Hindlimb muscle (tissue), 1 donor: ENCODE measurements at places on chromosomes 2 and 18.

DNA sequence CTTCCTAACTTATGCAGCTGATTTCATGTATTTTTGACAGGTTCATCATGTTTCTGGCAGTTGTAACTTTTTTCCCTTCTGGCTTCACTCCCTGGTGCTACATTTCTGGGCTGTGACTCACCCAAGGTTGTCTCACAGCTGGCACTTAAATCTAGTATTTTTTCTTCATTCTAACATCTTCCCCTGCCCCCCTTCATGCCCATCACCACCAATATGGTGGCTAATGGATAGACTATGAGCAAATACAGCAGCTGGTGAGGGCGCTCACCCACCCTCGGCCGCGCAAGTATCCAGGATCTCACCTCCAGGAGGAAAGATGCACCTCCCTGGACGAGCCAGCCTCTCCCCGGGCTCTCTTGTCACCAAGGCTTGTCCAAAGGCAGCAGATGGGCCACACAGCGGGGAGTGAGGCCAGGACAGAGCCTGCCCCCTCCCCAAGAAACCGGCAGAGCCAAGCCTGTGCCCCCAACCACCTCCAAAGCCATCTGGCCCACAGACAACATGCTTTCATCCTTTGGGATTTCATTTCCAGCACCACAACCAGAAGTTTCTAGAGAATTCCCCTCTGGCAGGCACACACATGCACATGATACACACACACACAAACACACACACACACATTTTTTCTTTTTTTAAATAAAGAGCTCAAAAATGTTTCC is 39.1 kb downstream of the ATOH8 start:
- peak; percentile 65 for DNase-seq

DNA sequence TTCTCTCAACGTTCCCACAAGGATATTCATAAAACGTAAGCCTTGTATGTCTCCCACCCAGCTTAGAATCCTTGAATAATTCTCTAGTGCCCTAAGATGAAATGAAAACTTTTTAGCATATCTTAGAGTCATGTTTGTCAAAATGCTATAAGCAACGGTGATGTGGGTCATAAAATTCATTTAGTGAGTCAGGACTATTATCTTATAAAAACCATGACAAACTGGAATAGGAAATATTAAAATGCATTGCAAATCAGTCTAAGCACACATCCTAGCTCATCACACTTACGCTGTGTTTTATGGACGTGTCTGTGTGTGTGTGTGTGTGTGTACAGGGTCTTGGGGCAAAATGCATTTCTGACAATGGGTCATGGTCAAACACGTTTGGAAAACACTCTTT is 119.9 kb upstream of the ST6GAL2 start:
- no peak for DNase-seq

GRCh38 chr2:55111570-55112228 is 61.4 kb upstream of the RTN4 start:
- DNase-seq: no peak

DNA sequence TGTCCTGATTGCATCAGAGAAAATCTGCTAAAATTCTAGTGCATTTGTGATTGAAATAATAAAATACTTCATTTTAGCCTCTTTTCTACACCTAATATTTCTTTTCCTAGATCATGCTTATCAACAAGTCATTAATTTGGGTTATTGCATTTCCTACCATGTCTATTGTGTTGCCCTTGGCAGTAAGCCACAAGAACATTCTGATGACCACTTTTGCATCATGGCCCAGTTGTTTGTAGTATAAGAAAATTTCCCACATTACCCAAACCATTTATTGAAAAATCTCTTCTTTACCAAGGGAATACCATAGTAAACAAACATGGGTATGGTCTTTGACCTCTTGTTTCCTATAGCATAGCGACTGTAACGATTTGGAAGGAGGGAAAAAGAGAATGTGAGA is 76.3 kb downstream of the R3HDM1 start:
- DNase-seq: no peak

GRCh38 chr18:48136827-48137373 is 206.4 kb upstream of the SMAD2 start:
- no peak for DNase-seq

- DNase-seq: no peak
Measured at GRCh38 chr18:76397631-76398030, 97.4 kb downstream of the ZNF516 start.

- no peak for DNase-seq
Measured at GRCh38 chr2:21650569-21650968, 526.8 kb downstream of the TDRD15 start.

DNA sequence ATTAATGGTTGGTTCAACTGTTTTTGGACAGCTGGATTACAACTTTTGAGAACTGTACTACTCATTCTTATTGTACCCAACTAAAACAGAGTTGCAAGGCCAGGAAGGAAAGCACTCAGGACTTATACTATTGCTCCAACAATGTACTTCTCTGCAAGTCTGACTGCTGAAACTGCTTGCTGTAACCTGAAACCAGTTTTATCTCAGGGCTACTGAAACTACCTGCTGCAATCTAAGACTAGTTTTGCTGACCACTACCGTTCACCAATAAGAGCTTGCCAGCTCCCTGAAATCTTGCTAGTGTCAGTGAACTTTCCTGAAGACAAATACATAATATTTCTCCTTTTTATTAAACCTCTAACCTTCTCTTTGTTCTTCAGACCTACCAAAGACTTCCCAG is 157.3 kb downstream of the CDCA7 start:
- DNase-seq: no peak

DNA sequence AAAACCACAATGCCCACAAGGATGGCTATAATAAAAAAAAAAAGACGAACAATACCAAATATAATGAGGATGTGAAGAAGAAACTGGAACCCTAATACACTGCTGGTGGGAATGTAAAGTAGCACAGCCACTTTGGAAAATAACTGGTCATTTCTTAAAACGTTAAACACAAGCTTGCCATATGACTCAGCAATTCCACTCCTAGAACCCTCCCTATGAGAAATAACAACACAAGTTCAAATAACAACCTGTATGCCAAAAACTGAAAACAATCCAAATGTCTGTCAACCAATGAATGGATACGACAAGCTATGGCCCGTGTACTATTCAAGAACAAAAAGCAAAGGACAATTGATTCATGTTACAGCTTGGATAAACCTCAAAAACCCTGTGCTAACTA is 7.0 kb upstream of the ALPK2 start:
- DNase-seq: no peak

- DNase-seq: no peak
Measured at GRCh38 chr18:45270289-45270771, 344.9 kb upstream of the SLC14A2 start.
